ENCODE measurements at places on chromosomes 16 and 17.

GRCh38 chr16:35176449-35176848 is 1717.0 kb downstream of the TP53TG3F start:
- no peak for DNase-seq

DNA sequence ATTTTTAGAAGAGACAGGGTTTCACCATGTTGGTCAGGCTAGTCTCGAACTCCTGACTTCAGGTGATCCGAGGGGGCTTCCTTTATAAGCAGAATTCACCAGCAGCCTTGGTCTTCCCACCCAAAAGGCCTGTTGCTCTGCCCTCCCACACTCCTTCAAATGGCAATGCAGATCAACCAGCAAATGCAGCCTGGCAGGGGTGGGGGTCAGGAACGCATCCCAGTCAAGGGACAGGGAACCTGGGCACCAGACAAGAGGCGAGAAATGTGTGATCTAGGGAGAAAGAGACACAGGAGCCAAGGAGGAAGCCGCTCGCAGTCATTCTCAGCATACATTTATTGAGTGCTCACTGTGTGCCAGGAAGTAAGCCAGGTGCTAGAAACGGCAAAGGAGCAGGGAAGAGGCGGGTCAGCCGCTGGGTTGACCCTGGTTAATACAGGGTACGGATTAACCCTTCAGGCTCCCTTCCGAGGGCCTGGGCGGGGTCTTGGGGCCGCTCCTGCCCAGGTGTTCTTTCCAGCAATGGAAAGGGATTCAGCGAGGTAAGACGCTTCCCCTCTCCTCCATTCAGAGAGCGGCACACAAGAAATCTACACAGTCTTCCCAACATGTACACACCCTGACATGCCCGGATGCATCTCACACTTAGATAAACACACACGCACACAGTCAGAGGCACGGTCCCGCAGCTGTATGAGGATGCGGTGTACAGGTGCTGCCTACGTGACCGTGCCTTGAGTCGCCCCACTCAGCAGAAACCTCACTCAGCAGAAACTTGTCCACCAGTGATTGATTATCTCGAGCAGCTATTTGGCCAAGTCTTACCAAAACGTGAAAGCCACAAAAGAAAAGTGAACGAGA is 6.6 kb upstream of the PITPNA start:
- DNase-seq = no peak

DNA sequence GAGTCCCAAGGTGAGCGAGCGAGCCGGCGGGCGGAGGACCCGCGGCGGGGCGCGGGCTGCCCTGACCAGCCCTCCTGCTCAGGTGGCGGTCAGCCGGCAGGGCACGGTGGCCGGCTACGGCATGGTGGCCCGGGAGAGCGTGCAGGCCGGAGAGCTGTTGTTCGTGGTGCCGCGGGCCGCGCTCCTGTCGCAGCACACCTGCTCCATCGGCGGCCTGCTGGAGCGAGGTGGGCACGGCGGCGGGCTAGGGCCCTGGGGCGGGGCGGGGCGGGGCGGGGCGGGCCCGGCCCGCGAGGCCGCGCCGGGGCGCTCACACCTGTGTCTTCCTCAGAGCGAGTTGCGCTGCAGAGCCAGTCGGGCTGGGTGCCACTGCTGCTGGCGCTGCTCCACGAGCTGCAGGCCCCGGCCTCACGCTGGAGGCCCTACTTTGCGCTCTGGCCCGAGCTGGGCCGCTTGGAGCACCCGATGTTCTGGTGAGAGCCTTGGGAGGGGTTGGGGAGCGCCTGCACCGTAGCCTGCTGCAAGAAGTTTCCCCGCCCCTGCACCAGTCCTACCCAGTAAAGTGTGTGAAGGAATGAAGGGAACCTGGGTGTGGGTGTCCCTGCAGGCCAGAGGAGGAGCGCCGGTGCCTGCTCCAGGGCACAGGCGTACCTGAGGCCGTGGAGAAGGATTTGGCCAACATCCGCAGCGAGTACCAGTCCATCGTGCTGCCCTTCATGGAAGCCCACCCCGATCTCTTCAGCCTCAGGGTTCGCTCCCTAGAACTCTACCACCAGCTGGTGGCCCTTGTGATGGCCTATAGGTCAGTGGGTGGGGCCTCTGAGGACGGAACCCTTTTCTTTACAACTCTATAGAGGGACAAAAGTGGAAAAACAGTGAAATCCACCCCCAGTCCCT is 802 bp downstream of the SETD6 start:
- DNase-seq = no peak

DNA sequence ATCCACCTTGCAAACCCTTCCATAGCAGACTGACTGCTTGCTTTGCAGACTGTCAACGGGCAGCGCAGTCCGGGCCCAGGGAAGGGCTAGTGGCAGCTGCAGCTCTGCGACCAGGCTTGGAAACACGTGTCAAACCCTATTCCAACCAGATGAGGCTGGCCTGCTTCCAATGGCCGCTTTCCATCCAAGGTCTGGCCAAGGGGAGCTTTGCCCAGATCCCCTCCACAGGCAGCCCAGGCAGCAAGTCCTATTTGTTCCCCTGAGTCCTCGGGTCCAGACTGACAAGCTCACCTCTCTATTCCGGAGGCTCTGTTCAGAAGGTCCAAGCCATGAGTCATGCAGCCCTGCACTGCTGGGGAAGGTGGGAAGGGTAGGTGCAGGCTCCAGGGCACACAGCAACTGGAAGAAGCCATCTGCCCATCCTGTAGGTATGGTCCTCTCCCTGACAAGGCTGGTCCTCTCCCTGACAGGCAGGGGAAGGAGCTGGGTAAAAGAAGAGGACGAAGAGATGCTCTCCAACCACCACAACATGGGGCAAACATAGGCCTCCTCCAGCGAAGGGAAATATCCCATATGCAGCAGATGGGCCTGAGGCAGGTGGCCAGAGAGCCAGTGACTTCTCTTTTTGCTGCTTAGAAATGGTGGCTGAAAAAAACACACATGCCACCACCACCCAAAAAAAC is 22.6 kb upstream of the AXIN2 start:
- DNase-seq = no peak

GRCh38 chr16:17939122-17939536 is 397.4 kb downstream of the NPIPA8 start:
- peak; percentile 41 for DNase-seq

DNA sequence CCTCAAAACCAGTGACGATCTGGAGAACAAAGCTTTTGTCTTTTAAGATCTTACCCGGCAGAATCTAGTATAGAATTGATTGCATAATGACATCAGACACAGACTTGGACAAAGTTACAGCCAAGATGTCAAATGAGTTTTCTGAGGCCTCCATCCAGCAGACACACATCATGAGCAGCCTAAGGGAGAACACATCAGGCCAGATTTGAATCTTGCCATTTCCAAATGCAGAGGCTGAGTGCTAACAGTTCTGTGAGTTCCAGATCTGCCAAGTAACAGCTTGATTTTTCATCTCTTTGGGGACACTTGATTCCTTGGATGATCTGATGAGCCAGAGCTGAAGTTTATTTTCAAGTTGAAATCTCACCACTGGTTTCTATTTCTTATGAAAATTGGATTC is 21.0 kb downstream of the NOG start:
- no peak for DNase-seq

DNA sequence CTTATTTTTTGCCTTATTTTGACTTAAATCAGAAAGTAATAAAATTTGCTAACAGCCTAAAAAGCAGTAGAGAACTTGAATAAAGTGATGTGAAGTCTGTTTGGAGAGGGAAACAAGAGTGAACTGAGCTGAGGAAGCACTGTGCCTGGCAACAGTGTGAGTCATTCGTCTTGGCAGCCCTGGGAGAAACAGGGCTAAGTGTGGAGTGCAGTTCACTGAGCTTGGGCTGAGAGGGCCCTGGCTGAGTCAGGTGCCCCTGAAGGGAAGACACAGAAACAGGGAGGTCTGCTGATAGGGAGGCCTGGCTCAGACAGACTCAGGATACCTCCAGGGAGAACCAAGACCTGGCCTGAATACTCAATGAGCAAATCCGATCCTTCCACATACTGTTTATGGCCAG is 132.1 kb downstream of the HS3ST4 start:
- DNase-seq = no peak

- no peak for DNase-seq
Observed at GRCh38 chr16:68376590-68376989, 65.8 kb downstream of the PRMT7 start.

- DNase-seq = no peak
Observed at GRCh38 chr17:17020821-17021193, 21.4 kb upstream of the MPRIP start.

All from left renal cortex interstitium (tissue), 4 donors.